ENCODE measurements at places on chromosomes 3 and 15. TPM values are rescaled to one million over a fixed set of nuclear protein-coding genes. Genes with fewer than 3 reads are reported as not detected.

DNA sequence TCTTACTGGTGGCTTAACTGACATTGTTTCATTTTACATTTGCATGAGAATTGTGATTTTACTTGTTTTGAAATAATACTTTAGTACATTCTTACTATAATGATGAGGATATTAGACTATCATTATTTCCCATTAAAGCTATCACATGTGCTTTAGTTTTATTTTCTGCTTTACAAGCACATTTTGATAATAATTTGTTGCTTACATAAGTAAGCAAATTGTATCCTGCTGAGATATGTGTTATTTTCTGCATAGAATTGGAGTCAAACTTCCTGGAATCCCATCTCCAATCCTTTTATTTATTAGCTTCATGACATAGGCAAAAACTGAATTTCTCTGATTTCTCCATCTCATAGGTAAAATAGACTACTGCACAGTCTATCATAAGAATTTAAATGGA lies 847.4 kb downstream of the DIPK2A start:
- no peaks in the 10 kb centered on the region for H3K36me3 ChIP-seq
- no peaks in the 10 kb centered on the region for H3K4me1 ChIP-seq
- H3K4me3 ChIP-seq: no peak overlapping the region
- no peak overlapping the region for H3K27ac ChIP-seq

Gene SEMA6D
- total RNA-seq: not detected

DNA sequence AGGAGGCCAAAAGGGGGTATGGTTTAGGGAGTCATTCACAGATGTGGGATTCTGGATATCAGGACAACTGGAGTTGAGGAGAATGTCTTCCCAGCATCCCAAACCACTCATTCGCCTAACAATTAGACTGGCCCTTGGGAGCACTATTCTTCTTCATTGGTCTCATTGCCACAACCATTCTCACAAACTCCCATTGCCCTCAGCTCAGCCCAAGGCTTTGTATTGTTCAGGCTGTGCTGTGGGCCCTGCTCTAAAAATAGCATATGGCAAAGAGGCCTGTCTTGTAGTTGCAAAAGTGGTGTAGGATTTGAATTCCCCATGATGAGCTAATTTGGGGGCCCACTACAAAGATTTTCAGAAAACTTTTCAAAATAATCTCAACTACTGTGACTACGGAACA lies 6.3 kb upstream of the ADAMTS9 start:
- H3K36me3 ChIP-seq: no peaks in the 10 kb centered on the region
- peaks cover 10% of the 10 kb centered on the region for H3K27me3 ChIP-seq
- H3K4me1 ChIP-seq: no peaks in the 10 kb centered on the region
- no peak overlapping the region for H3K4me3 ChIP-seq

DNA sequence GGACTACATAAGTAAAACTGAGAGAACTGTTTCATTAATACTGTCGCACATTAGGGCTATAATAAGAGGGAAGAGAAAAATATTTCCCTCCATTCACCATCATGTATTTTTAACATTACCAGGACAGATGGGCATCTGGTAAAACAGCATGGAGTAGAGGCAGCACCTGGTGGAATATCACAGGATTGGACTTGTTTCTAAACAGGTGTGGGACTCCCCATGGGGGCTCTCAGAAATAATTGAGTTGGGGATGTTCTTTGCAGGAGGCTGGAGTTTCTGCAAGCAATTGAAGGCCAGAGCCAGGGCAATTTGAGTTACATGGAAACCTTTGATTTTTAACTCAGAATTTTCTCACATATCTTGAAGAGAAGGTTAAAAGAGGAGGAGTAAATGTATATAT lies 8.4 kb upstream of the MINDY2 start:
- H3K4me1 ChIP-seq: peaks cover 4% of the 10 kb centered on the region
- no peaks in the 10 kb centered on the region for H3K27me3 ChIP-seq
- no peak overlapping the region for H3K27ac ChIP-seq
- peaks cover 4% of the 10 kb centered on the region for H3K36me3 ChIP-seq
- no peak overlapping the region for H3K4me3 ChIP-seq

- DNase-seq: no peak
- H3K4me1 ChIP-seq: no peaks in the 10 kb centered on the region
- H3K27me3 ChIP-seq: no peaks in the 10 kb centered on the region
- H3K36me3 ChIP-seq: no peaks in the 10 kb centered on the region
- no peak overlapping the region for H3K27ac ChIP-seq
- H3K4me3 ChIP-seq: no peak overlapping the region
Observed at GRCh38 chr3:82508-82907, 114.1 kb upstream of the CHL1 start.

Gene CDC25A
- 14.7 TPM for total RNA-seq

DNA sequence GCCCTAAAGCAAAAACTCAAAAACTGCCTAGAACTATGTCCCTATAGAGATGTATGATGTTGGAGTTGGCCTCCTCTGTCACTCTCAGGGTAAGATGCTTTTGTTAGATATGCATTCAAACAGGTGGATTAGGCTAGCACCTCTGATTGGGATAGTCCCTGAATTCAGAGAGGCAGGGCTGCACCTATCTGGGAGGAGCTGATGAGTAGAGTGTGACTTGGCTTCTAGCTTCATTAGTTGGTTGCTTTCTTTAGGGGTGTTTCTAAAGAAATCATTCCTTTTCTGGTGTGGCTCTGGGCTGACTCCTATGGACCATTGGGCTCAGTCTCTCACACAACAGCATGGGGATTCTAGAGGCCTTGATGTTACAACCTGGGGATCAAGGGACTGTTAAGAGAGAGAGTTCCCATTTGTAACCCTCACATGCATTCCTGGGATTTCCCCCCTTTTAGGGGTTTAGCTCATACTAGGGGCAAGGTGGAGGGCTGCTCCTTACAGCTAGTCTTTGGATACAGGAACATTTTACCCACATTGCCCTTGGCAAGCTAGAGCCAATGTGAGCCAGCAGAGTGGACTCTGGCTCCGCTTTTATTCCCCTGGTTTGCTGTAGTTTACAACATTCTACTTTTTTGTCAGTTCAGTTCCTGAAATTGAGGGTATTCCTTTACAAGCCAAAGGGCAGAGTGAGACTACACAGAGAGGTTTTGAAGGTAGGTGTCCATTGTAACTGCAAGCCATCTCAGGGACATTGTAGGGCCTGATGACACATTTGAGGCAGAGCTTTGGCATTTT lies 7.5 kb downstream of the ZNF592 start:
- H3K27me3 ChIP-seq: no peaks in the 10 kb centered on the region
- no peak overlapping the region for H3K27ac ChIP-seq
- peaks cover 37% of the 10 kb centered on the region for H3K36me3 ChIP-seq
- no peak overlapping the region for H3K4me3 ChIP-seq
- H3K4me1 ChIP-seq: peaks cover 37% of the 10 kb centered on the region

Gene GUCA1C
- not detected for total RNA-seq

DNA sequence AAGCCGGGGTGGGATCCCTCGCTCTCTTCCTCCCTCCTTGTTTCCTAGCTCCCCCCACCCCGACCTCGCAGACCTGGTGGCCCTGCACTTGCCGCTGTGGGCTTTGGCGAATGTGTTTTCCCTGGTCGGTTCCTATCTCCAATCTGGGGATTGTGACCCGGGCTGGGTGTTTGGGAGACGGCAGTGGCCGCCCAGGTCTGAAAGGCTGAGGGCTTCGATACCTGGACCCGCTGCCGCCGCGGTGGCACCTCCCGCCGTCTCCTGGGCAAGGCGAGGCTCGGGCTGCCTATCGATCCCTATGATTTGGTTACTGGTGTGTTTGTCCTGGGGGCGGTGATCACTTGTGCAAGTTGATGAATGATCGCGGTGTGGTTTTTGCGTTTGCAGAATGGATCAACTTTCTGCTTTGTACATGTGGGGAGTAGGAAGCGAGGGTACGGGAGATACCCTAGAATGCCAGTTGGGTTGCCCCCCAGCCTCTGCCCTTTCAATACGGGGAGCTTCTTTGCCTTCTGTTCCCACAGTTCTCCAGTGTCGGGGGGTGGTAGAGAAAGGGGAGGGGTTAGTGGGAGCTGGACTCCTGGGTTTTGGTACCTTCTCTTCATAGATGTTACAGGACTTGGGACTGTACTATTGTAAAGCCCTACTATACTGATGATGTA lies 3.0 kb downstream of the BBX start:
- H3K4me3 ChIP-seq: peak overlapping the region; percentile 95
- peak overlapping the region; percentile 87 for H3K27ac ChIP-seq
- DNase-seq: peak; percentile 51
- no peaks in the 10 kb centered on the region for H3K27me3 ChIP-seq

GRCh38 chr15:24054547-24055245 lies 367.6 kb upstream of the NDN start:
- H3K27me3 ChIP-seq: no peaks in the 10 kb centered on the region
- DNase-seq: no peak
- H3K4me3 ChIP-seq: no peak overlapping the region
- H3K27ac ChIP-seq: no peak overlapping the region
